IPS DF 6.9 (cell line): ENCODE measurements at places on chromosomes 5 and 9.

DNA sequence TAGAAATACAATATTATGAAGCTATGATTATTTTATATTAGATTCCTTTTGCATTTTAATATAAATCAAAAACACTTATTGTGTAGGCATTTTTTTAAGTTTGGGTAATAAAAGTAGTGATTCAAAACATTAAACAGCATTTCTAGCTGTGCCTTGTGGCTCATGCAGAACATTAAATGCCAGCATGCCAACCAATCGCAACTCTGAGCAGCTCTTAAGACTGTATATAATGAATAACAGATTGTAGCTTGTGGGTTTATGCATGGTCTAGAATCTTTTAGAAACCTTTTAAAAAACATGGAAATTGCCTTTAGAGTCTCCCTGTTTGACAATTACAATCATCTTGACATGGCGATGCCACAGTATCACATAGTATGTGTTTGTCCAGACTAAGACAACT lies 903.8 kb downstream of the EFNA5 start:
- DNase-seq = no peak

DNA sequence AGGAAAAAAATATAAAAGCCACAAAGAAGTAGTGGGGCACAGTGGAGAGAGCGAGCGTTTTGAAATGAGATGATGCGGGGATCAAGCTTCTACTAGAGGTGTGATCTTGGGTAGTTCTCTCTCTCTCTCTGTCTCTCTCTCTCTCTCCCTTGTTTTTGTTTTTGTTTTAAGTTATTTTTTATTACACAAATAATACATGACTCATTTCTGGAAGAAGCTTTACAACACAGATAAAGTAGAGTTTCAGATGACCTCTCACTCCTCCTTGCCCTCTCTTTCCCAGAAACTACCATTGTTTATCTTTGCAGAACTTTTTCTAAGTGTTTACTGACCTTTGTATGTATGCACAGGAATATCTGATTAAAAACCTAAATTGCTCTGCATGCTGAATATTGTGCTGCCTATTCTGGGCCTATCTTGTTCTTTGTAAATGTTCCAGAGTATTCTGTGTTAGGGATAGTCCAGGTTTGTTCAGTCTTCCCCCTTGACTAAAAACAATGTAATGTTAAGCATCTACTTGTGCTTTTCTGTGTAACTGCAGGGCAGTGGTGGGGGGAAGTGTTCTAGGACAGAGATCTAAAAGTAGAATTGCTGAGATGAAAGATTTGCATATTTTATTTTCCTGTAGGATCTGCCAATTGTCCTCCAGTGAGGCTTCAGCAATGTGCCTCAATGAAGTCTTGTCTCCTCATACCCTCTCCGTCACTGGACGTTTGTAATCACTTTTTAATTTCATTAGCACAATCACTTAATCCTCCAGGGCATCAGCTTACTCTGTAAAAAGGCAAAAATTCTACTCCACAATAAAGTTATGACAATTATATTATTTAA lies 52.0 kb downstream of the FYB1 start:
- DNase-seq = no peak

- no peak for DNase-seq
Observed at GRCh38 chr5:143284002-143284401, 119.5 kb downstream of the NR3C1 start.

DNA sequence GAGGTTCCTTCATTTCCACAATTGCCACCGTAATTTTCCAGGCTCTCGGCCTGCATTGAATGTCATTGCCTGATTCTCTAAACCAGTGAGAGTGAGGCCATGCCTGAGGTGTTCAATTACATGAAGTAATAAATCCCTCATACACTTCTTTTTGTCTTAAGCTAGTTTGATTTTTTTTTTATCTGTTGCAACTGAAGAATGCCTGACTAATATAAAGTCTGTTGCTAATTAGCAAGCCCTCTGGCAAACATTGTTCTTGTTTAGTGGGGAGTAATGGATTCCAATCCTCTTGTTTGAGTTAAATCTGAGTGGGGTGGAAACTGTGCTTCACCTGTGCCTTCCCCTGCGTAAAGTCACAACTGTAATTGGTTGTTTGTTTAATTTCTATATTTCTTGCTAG lies 338.1 kb upstream of the ATP10B start:
- DNase-seq = no peak

- DNase-seq = no peak
Observed at GRCh38 chr5:116543501-116543900, 31.1 kb downstream of the SEMA6A start.

GRCh38 chr9:97474372-97474925 lies 27.0 kb upstream of the TMOD1 start:
- no peak for DNase-seq

DNA sequence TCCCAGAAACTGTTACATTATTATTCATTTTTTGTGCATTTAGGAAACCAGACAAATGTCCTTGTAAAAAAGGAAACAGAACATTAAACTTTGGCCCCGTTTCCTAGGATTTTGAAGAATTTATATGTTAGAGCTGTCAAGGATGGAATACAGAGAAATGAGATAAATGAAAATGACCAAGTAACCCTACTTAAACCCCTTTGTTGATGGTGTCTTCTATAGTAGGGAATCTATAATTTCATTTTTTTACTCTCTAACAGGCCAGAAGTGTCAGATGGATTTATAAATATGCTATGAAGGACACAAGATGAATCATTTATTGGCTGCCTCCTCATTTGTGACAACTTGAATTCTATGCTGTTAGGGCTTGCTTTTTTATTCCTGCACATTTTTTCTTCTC lies 1047.1 kb downstream of the PTPRD start:
- no peak for DNase-seq

- DNase-seq = no peak
Observed at GRCh38 chr5:27708534-27708933, 670.1 kb upstream of the CDH9 start.

- DNase-seq = no peak
Observed at GRCh38 chr5:52746539-52746938, 41.2 kb upstream of the ITGA1 start.

DNA sequence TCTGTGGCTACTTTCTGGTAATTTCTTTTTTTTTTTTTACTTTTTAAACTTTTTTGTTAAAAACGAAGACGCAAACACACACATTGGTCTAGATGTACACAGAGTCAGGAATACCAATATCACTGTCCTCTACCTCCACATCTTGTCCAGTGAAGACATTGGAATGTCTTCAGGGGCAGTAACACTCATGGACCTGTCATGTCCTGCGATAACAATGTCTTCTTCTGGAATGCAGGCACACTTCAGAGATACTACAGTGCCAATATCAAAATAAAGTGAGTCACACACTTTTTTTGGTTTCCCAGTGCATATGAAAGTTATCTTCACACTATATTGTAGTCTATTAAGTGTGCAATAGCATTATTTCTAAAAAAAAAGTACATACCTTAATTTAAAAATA lies 175.9 kb downstream of the ARRDC3 start:
- no peak for DNase-seq

DNA sequence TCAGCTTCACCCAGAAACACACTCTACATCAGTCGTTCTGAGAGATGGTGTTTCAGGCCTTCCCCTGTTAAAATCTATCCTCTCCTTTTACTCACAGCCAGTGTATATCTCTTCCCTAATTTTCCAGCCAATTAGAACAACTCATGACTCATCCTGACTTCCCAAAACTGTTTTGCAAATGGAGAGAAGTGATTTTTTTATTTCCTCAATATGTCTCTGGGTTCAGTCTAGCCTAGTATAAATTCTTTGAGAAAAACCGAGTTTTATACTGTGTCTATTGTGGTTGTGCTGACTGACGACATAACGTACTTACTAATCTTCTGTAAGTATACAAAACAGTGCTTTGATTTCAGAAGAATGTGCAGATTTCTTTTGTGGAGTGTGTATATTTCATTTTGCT lies 28.4 kb upstream of the CAST start:
- no peak for DNase-seq

DNA sequence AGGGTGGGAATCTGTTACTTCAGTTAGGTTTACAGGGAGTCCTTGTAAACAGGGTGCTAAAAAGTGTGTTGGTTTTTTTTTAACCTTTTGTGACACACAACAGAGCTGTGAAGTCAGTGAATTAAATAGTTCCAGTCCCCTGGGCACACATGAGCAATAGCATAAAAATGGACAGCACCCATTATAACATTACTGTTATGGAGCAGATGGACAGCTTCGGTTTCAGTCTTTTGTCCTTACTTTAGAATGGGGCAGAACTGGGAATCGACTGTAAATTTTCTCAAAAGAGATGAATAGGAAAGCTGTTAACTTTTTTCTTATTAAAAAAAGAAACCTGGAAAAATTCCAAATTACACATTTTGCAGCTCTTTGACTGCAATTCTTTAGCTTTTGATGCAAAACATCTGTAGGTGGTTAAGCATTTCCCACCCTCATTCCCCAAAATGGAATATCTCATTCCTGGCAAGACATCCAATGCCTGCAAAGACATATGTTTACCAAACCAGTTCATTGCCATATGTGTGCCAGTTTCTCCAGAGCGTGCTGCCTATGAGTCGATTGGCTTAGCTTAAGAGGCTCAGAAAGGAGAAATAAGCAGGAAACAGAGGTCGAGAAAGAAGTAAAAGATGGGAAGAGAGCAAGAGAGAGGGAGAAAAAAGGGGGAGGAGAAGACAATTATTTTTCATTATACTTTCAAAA lies 212.3 kb upstream of the TMEM161B start:
- DNase-seq = no peak

DNA sequence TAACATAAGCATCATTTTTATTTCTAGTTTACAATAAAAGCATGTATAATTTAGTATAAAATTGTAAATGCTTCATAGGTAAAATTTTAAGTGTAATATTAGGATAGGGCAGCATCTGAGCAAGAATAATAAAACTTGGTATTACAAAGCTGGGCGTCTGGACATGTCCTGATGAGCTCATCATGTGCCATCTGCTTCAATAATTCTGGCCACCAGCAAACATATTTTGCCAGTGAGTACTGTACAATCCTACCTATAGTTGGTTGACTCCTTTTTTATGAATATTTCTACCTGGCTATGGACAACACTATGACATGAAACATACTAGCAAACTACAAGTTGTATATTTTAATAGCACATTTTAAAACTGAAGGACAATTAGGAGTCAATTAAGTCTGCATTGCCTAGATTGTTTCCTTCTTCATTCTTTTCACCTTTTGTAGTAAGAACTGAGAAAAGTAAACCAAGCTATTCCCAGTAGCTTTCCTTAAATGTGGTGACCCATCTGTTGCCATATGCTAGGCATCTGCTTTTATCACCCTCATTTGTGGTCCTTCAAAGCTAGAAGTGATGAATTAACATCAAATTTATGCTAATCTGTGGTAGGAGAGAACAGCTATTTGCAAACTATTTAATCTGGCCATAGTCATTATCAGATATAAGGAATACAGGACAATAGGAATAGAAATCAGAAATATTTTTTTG lies 23.4 kb downstream of the LURAP1L start:
- DNase-seq = no peak

- DNase-seq = no peak
Observed at GRCh38 chr9:89518466-89519365, 20.8 kb upstream of the SEMA4D start.

- DNase-seq = no peak
Observed at GRCh38 chr9:114057161-114057885, 20.8 kb downstream of the AMBP start.

- DNase-seq = no peak
Observed at GRCh38 chr5:41435276-41435675, 75.1 kb downstream of the PLCXD3 start.

DNA sequence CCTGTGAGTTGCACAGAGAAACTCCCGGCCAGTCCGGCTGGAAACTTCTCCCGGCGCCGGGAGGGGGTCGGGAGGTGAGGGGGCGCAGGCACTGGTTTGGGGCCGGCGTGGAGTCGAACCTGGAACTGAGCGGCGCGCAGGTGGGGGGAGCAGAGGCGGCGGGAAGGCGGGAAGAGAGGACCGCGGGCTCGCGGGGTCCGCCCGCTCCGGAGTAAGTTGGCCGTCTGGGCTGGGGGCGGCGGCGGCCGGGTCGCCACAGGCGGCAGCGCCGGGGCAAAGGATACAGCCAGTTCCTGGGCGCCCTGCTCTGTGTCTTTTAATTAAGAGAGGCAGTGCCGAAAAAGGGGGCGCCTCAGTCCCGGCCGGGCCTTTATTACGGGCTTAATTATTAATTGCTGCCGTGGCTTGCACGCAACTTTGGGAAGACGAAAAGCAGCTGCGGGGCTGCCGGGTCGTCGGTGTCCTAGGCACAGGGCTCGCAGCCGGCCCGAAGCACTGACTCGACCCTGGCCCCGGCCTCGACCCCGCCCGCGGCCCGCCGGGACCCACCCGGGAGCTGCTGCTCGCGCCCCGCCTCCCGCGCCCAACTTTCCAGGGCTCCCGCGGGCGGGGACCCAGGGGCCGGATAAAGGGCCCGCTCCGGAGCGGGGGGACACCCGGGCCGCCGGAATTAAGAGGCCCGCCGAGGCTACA lies 1.1 kb downstream of the NTNG2 start:
- DNase-seq = no peak

- no peak for DNase-seq
Observed at GRCh38 chr9:90054810-90055209, 450.0 kb downstream of the GADD45G start.

- no peak for DNase-seq
Observed at GRCh38 chr9:106769331-106769730, 93.6 kb upstream of the ZNF462 start.

- no peak for DNase-seq
Observed at GRCh38 chr9:133276923-133277322, 1.9 kb upstream of the ABO start.

GRCh38 chr5:100584889-100585288 lies 49.7 kb downstream of the FAM174A start:
- no peak for DNase-seq

GRCh38 chr5:126852091-126852571 lies 75.2 kb downstream of the LMNB1 start:
- no peak for DNase-seq

DNA sequence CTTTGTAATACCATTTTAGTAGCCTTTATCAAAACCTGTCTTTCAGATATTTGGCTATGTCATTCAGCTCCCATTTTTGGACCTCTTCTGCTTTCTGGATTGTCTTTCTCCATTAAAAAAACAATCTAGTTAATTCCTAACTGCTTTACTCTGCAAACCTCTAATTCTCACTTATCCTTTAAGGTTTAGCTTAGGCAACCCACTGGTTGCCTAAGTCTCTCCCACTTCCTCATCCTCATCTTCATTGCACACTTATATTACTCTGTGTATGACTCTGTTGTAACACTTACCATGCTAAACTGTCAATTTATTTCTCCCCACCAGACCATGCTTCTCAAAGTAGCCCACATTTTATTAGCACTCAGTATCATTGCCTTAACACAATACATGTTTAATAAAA lies 205.0 kb upstream of the DMRTA1 start:
- no peak for DNase-seq

GRCh38 chr5:90020575-90021538 lies 388.7 kb downstream of the CETN3 start:
- DNase-seq = no peak

GRCh38 chr5:172235827-172236736 lies 42.1 kb downstream of the EFCAB9 start:
- DNase-seq = no peak

- no peak for DNase-seq
Observed at GRCh38 chr9:125387861-125388524, 126.4 kb downstream of the GAPVD1 start.
